ENCODE measurements at places on chromosomes 3 and 15.

GRCh38 chr3:127625821-127626220 is 3.2 kb upstream of the PODXL2 start:
- DNase-seq, result no peak

DNA sequence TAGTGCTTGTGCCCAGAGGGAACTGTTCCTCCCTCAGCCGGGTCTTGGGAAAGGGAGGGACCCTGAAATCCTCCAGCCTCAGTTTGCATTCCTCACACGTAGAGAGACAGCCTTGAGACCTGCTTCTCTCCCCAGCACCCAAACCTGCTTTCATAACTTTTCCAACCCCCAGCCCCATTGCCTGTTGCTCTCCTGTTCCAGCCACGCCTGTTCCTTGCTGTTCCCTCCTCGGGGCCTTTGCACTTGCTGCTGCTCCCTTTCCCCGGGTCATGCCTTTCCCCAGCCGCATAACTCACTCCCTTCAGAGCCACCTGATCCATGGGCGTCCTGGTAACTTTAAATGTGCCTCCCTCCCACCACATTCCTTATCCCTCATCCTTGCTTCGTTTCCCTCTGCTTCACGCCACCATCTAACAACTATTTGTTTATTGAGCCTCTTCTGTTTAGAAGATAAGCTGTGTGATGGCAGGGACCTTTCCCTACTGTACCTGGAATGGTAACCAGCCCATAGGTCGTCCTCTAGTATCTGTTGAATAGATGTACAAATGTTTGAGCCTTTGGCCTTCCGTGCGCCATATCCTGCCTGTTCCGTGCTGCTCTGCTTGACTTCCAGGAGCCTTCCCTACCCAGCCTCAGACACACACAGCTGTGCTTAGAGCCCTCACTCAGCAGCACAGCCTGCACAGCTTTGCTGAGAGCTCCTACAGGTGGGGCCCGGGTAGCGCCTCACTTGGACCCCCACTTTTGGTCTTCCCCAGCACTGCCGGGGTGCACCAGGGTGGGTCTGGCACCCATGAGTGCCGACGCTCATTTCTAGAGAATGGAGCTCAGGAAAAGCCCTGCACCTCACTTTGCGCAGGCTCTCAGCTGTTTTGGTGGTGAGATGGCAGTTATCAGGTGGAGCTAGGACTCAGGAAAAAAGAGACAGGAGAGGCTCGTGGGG is 60.2 kb downstream of the SCN5A start:
- DNase-seq, result no peak

GRCh38 chr15:72785841-72786240 is 2.3 kb upstream of the ADPGK start:
- no peak for DNase-seq

DNA sequence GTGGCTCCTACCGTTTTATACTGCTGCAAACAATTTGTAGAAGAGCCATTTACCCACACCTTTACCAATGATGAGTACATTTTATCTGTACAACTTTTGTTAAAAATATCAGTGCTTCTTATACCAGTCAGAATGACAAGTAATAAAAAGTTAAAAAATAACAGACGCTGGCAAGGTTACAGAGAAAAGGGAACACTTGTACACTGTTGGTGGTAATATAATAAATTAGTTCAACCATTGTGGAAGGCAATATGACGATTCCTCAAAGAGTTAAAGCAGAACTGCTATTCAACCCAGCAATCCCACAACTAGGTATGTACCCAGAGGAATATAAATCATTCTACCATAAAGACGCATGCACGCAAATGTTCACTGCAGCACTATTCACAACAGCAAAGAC is 51.9 kb downstream of the ARRDC4 start:
- no peak for DNase-seq

DNA sequence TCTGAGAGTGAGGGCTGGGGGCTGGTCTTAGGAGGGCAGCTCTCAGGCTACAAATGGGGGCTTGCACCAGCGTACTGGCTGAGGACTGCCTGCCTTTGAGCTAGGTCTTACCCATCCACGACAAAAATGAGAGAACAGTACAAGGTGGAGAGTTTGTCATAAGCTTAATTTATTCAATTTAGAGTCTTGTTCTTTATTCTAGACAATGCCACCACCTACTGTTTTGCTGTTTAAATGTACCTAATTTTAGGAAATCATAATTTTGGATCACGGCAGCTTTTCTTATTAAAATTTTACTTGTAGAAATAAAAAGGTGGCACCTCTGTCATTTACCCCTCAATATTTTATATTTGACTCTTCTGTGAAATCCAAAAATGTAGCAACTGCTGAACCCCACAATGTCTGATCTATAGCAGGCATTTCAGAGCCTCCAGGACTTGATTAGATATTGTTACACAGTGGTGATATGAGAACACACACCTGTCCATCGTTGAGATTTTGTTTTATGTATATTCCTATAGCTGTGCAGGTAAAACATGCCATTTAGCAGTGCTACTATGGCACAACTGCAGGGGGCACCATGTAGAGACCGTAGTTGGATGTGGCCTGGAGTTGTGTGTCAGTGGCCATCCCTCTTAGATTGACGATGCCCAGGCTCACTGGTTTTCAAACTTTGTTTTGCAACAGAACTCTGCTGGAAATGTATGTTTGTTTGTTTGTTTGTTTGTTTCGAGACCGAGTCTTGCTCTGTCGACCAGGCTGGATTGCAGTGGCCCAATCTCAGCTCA is 88.6 kb downstream of the SLCO3A1 start:
- no peak for DNase-seq

DNA sequence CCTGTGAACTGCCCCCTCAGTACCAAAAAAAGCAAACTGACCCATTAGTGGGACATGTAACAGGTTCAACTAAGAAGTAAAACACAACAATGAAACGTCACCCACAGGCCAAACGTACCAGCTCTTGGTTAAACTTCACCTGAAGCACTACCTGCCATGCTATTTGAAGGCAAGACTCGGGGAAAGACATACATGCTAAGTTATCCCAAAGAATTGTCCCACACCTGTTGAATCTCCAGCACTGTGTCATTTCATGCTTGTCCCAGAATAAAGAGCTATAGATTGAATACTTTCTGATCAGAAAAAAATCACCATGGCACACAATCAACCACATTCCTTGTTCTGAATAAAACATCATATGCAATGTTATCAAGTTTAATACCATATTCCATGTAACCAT is 195.4 kb upstream of the WNT5A start:
- DNase-seq, result no peak

GRCh38 chr15:57423599-57424140 is 47.4 kb downstream of the CGNL1 start:
- no peak for DNase-seq

DNA sequence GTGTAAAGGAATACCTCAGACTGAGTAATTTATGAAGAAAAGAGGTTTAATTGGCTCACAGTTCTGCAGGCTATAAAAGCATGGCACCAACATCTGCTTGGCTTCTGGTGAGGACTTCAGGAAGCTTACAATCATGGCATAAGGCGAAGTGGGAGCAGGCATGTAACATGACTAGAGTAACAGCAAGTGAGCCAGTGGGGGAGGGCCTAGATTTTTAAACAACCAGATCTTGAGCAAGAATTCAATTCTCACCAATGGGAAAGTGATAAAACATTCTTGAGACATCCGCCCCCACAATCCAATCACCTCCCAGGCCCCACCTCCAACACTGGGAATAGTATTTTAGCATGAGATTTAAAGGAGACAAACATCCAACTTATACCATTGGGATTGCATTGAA is 44.2 kb upstream of the BCL2A1 start:
- no peak for DNase-seq

Measured in activated T-helper 2 cell treated with anti-CD3 and anti-CD28 coated beads, Interferon-gamma antibody, Interleukin-2, Interleukin-4, amounts not matched to agents 10 μg/mL and 5 μg/mL and 100 μg/mL, durations not matched to agents 14 hours and 24 hours and 36 hours (primary cell).